ENCODE measurements at places on chromosomes 2 and 18.

DNA sequence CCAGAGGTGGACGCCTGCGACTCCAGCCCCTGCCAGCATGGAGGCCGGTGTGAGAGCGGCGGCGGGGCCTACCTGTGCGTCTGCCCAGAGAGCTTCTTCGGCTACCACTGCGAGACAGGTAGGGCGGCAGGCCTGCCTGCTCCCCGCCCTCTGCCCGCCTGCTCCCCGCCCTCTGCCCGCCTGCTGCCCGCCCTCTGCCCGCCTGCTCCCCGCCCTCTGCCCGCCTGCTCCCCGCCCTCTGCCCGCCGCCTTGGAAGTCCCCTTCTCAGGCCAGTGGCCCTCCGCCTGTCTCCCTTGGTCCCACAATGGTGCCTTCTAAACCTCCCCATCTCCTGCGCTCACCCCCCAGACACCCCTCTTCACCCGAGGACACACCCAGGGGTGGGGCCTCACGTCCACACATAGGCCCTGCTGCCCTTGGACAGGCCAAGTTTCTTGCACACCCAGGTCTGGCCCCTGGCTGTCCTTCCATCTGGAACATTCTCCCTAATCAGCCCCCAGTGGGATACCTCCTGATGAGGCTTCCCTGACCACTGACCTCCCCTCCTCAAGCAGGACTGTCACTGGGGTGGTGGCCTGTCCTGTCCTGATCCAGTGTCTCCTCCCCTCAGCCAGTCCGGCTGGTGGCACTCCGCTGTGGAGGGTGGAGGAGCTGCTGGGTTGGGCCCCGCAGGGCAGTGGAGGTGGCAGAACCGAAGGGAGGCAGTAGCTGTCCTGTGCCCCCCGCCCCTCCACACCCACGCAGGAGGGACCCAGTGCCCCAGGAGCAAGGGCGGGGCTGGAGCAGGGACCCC is 37.9 kb downstream of the MTERF4 start:
- peak; percentile 46 for DNase-seq

GRCh38 chr2:207093234-207093633 is 72.5 kb downstream of the KLF7 start:
- DNase-seq, result no peak

DNA sequence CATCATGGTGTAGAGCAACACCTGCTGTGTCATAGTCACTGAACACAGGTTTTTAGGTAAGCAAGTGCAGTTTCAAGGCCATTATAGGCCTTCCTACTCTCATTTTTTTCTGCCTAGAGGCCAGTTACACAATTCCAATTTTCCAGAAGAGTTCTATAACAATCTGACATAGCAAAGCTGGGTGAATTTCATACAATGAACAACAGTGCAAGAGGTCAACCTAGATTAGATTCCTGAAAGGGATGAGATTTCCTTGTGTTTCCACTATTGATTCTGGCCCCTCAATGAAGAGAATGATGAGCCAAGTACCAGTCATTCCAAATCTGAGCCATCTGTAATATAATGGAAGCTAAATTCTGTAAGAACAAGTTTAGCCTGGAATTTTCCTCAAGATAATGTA is 15.3 kb upstream of the CD28 start:
- DNase-seq, result no peak

DNA sequence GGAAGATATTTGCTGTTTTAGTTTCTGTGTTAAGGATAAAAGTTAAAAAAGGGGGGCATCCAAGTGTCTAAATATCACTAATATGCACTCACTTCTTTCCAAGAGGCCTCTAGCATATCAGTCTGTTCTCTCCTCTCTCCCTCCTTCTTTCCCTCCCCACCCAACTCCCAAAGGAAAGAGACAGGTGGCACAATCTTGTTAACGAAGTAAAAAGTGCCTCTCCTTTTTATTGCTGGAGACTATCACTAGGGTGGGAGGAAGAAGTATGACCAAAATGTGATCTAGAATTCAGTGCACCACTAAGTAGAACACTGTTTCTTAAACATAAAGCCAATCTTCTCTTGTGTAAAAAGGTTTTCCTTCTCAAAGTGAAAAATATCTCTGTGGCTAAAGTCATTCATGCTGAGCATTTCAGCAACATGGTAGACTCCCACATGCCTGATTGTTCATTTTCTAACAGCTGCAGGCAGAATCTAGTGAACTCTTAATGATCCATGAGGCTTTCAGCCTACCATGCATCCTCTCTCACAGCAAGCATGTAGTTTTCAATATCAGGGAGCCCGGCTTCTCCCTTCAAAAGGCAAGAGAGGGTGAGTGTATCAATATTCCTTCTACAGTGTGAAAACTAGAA is 39.5 kb downstream of the RNU4ATAC start:
- DNase-seq, result no peak

- no peak for DNase-seq
These were observed 120.9 kb upstream of the TTC39C start for GRCh38 chr18:23893653-23894052.

GRCh38 chr2:46737577-46737976 is 178.0 kb downstream of the MCFD2 start:
- DNase-seq, result no peak

DNA sequence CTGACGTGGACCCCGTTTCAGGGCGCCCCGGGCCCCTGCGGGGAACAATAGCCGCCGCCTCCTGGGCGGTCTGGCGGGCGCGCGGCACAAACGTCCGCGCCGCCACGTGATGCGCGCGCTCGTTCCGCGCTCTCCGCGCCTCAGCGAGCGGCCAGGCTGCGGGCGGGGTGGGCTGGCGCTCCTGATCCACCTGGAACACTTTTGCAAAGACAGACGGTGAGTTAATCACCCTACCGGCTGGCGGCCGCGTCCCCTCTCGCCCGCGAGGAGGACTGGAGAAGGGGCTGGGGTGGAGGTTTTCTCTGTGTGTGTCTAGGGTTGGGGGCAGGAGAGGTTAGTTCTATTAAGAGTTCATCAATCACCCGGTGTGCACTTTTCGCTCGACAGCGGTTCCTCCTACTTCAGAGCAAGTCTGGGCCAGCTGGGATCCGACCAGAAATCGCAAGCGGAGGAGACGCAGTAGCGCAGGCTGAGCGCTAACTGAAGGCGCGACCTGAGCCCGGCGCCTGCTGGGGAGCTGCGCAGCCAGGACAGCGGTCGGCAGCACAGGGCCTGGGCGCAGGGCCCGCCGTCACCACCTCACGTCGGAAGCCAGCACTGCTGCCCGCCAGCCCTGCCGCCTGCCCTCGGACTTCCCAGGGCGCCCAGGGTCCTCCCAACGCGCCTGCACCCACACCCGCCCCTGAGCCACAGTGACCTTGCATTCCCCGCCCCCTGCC is 10.3 kb upstream of the HOXD1 start:
- no peak for DNase-seq

DNA sequence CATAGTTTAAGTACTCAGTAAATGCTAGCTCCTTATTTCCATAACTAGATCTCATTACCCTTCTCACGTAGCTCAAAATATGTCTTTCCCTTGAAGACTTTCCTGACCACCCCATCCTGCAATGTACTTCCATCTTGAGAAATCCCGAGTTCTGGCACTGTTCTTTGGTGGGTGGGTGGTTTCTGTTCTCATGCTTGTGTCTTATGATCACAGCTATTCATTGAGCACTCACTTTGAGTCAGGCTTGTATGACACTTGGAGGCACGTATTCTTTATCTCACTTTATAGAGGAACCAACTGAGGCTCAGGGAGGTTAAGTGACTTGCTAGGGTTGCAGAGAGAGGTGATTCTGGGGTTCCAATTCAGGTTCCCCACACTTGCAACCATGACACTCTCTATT is 9.0 kb upstream of the CLIP4 start:
- no peak for DNase-seq

- no peak for DNase-seq
These were observed 14.7 kb downstream of the VSNL1 start for GRCh38 chr2:17555150-17555549.

DNA sequence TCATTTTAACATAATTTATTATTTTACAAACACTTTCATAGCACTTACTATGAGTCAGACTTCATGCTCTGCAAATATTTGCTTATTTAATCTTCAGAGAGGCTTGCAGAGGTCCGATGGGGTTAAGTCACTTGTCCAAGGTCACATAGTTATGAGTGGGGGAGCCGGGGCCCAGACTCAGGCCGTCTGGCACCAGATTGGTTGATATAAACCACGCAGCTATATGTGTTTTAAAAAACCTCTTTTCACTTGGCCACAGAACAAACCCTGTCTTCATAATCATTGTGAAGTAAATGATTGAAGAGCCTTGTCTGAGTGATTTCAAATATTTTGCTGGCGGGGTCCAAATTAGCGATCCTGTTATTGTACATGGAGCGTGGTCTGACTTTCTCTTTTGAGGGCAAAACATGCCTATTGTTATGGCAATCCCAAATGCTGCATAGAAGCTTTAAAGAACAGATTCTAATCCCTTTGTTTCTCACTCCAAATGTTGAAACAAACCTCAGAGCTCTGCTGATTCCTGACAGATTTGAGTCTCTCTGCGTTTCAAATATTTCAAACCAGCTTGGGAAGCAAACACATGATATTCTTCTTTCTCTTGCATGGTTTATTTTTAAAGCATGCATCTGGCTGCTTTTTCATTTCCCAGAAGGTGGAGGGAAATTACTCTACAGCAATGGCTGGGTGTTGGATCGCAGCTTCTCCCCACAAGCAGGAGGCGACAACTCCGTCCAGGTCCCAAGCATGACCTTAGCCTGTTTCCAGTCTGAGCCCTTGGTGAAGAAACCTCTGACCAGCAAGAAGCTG is 142.4 kb downstream of the DDX1 start:
- DNase-seq, result no peak

DNA sequence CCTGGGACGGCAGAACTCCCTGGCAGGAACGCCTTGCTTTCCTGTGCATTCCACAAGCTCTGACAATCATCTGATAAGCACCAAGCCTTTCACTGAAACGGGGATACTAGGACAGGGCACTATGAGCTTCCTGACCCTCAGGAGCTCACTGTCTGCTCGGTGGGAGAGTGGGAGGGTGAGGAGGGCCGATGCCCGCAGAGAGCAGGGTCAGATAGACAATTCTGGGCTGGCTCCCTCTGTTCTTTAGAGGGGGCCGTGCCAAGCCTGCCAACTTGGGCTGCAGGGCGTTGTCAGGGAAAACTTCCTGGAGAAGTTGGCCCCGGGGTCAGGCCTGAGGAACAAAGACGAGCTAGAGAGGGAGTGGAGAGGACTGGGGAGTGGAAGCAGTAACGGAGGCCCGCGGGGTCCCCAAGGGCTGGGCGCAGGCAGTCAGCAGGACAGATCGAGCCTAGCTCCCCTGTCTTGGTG is 82.0 kb downstream of the CTAGE1 start:
- no peak for DNase-seq

DNA sequence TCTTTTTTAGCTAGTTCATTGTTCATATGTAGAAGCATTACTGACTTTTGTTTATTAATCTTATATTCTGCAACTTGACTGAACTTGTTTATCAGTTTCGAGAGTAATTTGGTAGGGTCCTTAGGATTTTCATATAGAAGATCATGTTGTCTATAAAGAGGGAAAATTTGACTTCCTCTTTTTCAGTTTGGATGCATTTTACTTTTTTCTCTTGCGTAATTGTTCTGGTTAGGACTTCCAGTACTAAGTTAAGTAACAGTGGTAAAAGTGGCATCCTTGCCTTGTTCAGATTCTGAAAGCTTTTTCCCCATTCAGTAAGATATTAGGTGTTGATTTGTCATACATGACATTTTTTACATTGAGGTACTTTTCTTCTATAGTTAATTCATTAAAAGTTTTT is 726.0 kb downstream of the KCNJ3 start:
- no peak for DNase-seq

- no peak for DNase-seq
These were observed 220.7 kb downstream of the IRS1 start for GRCh38 chr2:226578879-226579278.

GRCh38 chr2:240949791-240950705 is 43.9 kb downstream of the CROCC2 start:
- no peak for DNase-seq

DNA sequence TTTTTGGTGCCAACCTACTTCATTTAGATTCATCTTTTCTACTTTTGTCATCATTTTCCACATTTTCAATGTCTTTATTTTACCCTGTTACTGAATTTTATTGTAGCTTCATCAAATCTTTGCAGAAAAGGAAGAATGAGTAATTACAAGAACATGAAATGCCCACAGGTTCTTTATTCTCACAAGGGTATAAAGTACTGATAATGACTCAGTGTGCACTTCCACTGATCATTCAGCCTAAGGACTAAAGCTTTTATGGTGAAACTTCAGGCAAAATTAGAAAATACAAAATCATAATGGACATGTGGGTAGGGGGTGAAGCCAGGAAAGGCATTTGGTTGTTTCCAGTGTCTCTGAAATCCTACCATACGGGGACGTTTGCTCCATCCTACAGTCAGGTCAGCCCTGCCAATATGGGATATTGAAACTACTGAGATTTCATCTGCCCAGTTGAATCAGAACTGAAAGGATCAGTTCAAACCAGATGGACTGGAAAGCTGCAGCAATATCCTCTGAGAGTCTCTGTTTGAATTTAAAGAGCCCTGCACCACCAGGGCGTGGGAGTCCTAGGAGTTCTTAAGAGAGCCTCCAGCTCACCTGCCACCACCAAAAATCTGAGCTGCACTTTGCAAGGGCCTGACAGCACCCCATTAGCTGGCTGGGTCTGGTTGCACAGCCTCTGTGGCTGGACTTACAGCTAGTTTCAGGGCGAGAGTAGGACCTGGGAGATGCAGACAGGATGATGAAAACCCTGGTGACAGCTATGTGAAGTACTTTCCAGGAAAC is 390.4 kb downstream of the CMPK2 start:
- no peak for DNase-seq

- DNase-seq, result no peak
These were observed 564 bp downstream of the GCC2 start for GRCh38 chr2:108449410-108450130.

DNA sequence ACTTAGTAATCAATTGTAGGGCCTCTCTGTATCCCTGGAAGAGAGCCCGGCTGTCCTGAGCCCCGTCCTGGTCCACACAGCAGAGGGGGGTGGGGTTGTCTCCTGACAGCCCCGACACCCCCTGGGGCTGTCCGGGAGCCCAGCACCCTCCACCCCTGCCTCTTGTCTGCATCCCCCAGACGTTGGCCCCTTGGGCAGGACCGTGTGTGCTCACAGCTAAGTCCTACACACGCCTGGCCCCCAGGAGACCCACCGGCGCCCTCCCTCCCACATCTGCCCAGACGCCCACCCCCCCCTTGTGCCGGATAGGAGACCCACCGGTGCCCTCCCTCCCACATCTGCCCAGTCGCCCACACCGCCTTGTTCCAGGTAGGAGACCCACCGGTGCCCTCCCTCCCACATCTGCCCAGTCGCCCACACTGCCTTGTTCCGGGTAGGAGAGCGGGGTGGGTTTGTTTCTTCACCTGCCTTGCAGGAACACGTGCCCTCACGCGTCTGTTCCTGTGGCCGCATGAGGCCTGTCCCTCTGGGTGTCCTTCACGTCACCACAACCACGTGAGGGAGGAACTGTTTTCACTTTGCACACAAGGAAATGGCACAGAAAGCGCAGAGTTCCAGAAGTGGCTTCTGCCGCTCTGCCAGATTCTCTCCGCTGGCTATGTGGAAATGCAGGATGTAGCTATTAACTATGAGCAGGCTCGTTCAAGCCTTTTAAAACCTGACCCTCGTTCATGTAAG is 61.1 kb upstream of the NFATC1 start:
- DNase-seq, result no peak

- no peak for DNase-seq
These were observed 246.8 kb upstream of the RASGRP3 start for GRCh38 chr2:33229646-33230045.

GRCh38 chr2:126803434-126803775 is 95.3 kb upstream of the TEX51 start:
- no peak for DNase-seq

All from stimulated activated CD4-positive, alpha-beta T cell treated with anti-CD3 and anti-CD28 coated beads, Interleukin-4, amount 100 ng/mL, for 1 hour (primary cell).